Substantia nigra (tissue), 51 donors: ENCODE measurements at places on chromosomes 13 and 19.

DNA sequence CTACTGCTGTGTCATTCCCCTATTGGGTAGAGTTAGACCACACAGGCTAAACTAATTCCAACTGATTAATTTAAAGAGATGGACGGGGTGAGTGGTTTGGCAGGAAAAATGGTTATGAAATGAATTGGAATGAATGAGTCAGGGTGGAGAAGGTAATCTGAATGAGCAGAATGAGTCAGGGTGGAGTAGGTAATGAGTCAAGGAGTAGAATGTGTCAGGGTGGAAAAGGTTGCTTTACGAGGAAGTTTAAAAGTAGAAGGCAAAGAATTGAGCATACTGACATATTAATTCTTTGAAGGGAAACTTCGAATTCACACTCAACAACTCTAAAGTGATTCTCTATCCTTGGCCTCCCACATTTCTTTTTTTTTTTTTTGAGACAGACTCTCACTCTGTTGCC is 12.7 kb upstream of the ZNF121 start:
- no peak for DNase-seq

GRCh38 chr13:31870511-31870910 is 131.2 kb downstream of the RXFP2 start:
- no peak for DNase-seq

DNA sequence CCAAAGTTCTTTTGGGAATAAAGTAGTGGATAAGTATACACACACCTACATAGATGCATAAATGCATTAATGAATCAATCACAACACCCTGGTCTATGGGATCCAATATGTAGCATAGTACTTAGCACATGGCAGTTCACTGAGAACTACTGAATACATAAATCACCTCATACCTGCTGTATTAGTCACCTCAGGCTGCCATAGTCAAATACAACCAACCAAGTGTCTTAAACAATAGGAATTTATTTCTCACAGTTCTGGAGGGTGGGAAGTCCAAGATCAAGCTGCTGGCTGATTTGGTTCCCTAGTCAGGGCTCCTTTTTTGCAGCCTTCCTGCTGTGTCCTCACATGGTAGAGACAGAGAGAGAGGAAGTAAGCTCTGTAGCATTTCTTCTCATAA is 228.2 kb downstream of the NHLRC3 start:
- no peak for DNase-seq

- no peak for DNase-seq
Measured at GRCh38 chr13:101795025-101795424, 342.6 kb downstream of the ITGBL1 start.

DNA sequence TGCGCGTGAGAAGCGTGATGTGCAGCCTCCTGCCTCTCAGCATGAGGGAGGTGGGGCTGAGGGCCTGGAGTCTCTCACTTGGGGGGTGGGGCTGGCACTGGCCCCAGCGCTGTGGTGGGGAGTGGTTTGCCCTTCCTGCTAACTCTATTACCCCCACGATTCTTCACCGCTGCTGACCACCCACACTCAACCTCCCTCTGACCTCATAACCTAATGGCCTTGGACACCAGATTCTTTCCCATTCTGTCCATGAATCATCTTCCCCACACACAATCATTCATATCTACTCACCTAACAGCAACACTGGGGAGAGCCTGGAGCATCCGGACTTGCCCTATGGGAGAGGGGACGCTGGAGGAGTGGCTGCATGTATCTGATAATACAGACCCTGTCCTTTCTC is 8.7 kb downstream of the CD177 start:
- no peak for DNase-seq

- no peak for DNase-seq
Measured at GRCh38 chr13:94305463-94305862, 174.0 kb downstream of the DCT start.

GRCh38 chr13:66074018-66074615 is 1156.0 kb downstream of the PCDH9 start:
- DNase-seq = no peak

DNA sequence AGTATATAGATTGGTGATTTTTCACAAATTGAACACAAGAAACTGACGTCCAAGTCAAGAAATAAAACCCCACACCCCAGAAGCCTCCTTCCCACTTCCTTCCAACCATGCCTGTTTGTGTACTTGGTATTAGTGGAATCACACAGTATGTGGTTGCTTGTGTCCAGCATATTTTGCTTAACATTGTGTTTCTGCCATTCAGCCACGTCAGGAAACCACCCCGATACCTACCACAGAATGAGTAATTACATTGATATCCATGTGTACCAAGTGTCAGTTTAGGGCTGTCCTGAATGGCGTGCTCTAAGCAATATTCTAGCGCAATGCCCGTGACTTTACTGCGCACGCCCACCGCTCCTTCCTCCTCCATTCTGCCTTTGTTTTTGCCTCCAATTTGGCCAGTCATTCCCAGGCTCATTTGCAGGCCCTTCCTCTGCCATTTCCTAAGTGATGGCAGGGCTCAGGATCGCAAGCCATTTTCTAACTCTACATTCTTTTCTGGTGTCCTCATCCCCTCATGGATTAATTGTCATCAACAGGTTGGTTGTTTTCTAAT is 25.9 kb upstream of the MPHOSPH8 start:
- DNase-seq = no peak

GRCh38 chr19:23699521-23699860 is 12.5 kb upstream of the ZNF675 start:
- DNase-seq = no peak

DNA sequence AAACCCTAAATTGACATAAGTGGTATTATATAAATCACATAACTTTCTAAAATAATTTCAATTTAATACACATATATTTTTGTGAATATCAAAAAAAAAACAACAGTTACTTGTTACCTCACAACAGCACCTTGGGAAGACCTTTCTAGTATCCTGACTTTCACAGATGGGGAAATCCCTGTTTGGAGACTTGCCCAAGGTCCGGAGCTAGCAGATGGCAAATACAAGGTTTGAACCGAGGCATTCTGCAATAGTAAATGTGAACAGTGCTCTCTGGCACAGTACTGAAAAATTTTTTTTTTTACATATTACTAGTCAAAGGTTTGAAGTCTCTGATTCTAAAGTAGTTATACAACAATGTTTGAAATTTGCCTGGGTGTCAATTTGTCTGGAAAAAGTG is 104.5 kb downstream of the SUCLA2 start:
- DNase-seq = no peak

GRCh38 chr19:51341976-51342580 is at the start of gene VSIG10L:
TSS of gene VSIG10L (minus strand) at chr19:51342139. CDS start at chr19:51342124, 15 bp downstream.
- DNase-seq = no peak

GRCh38 chr13:103395139-103395538 is 328.9 kb upstream of the SLC10A2 start:
- no peak for DNase-seq

- DNase-seq = no peak
Measured at GRCh38 chr13:110638814-110639806, 23.8 kb downstream of the NAXD start.

GRCh38 chr13:28387740-28388501 is 107.0 kb downstream of the FLT1 start:
- DNase-seq = no peak

- DNase-seq = no peak
Measured at GRCh38 chr13:36190771-36191170, 23.6 kb downstream of the SOHLH2 start.

DNA sequence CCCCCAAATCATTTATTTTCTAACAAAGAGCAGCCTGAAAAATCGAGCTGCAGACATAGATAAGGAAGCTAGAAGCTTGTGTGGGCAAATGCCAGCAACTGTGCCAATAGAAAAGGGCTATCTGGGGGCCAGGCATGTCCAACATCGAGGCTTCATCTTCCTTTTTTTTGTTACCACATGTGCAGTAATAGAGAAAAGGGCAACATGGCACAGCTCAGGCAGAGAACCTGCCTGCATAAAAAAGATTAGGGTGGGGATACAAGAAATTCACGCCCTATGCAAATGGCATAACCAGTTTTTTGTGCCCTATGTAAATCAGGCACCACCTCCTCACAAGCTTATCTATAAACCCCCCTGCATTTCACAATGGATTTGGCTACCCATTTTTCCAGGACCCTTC is 60.4 kb upstream of the ABCC4 start:
- no peak for DNase-seq

GRCh38 chr19:16581971-16582343 is 9.7 kb upstream of the SLC35E1 start:
- no peak for DNase-seq

DNA sequence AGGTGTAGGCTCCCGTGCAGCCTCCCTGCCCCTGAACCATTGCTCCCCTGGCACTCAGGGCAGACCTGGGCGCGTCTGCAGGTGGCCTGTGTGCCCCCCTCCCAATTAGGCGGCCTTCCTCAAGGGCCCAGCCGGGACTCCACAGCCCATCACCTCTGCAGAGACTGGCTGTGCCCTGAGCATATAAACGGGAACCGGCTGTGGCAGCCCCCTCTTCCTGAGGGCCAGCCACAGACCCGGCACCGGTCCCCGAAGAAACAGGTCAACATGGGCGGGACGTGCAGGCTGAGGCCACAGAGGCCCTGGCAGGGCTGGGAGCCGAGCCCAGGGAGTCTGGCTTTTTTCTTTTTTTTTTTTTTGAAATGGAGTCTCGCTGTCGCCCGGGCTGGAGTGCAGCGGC is 12.0 kb downstream of the PIAS4 start:
- no peak for DNase-seq

GRCh38 chr19:44905437-44906160 is at the start of gene APOE:
TSS of gene APOE (plus strand) at chr19:44905796. CDS start at chr19:44906625, 829 bp downstream.
- DNase-seq = peak; percentile 34

DNA sequence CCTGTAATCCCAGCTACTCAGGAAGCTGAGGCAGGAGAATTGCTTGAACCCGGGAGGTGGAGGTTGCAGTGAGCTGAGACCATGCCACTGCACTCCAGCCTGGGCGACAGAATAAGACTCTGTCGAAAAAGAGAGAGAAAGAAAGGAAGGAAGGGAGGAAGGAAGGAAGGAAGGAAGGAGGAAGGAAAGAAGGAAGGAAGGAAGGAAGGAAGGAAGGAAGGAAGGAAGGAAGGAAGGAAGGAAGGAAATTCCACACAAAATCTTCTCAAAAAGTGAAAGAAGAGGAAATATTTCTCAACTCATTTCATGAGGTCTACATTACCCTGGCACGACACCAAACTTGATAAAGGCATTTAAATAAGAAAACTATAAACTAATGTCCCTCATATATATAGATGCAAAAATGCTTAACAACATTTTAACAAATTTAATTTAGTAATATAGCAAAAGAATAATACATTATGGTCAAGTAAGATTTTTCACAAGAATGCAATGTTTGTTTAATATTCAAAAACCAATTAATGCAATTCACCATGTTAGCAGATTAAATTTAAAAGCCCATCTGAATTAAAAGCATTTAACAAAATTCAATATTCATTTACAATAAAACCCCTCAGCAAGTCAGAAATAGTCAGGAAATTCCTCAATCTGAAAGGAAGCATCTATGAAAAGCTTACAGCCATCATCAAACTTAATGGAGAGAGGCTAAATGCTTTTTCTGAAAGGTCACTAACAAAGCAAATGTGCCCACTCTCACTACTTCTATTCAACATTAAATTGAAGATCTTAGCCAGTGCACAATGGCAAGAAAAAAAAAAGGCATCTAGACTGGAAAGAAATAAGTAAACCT is 12.0 kb upstream of the CPB2 start:
- DNase-seq = no peak

DNA sequence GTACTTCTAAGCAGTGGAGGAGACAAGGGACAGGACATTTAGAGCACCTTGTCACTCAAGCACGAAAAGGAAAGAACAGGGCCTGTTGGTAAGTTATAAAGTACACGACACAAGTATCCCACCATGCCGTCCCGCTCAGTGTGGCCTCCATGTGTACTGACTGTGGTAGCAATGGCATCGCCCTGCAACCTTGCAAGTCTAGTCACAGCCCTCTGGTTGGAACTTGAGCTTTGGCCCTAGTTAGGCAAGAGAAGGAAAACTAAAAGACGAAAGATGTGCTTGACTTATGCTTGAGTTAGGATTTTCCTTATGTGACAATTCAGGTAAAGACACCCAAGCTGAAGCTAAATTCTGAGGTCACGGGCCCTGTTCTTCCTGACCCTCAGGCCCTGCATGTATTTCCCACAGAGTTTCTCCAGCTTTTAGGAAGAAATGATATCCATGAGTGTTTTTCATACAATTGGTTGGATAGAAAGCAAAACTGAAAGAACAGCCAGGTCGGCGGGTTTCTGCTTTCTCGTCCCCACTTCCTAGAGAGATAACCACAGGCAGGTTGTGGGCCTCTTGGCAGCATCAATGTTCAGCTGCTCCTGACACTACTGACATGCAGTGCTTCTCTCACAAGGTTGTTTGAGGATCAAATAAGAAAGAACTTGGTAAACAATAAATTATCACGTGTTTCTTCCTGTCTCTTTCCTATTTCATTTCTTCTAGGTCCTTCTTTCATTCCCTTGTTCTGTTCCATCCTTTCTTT is 216.2 kb downstream of the IRS2 start:
- DNase-seq = no peak

- no peak for DNase-seq
Measured at GRCh38 chr13:70339738-70340137, 231.5 kb upstream of the KLHL1 start.

- DNase-seq = no peak
Measured at GRCh38 chr13:98476538-98476966, 100.4 kb downstream of the STK24 start.

- no peak for DNase-seq
Measured at GRCh38 chr19:14412324-14412995, 6.7 kb downstream of the DDX39A start.

GRCh38 chr13:49292742-49293486 is 45.2 kb downstream of the CDADC1 start:
- DNase-seq = peak; percentile 74

GRCh38 chr13:31441800-31442510 is 242.2 kb downstream of the B3GLCT start:
- DNase-seq = no peak

DNA sequence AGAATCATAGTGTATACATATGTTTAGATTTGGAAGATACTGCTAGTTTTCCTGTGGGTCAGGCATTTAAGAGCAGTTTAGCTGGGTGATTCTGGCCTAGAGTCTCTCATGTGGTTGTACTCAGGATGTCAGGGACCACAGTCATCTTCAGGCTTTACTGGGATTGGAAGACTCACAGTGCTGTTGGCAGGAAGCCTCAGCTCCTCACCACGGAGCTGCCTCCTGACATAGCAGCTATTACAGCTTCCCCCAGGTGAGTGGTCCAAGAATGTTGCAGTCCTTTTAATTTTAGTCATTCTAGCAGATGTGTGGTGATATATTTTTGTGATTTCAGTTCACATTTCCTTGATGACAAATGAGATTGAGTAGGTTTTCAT is 16.9 kb upstream of the GPR18 start:
- no peak for DNase-seq

DNA sequence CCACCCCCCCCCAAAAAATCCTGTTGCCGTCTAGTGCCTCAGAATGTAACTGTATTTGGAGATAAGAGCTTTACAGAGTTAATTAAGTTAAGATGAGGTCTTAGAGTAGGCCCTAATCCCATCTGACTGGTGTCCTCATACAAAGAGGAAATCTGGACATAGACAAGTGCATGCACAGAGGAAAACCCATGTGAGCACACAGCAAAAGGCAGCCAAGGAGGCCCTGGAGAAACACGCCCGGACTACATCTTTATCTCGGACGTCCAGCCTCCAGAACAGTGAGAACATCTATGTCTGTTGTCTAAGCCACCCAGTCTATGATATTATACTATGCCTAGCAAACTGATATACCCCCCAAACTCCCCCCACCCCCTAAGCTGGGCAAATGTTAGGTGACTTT is 193.8 kb downstream of the KATNAL1 start:
- no peak for DNase-seq

GRCh38 chr19:48862827-48863226 is 5.6 kb downstream of the PLEKHA4 start:
- no peak for DNase-seq

GRCh38 chr19:1470305-1471009 is 8.6 kb downstream of the C19orf25 start:
- no peak for DNase-seq

GRCh38 chr13:111079375-111079774 is 35.7 kb upstream of the ARHGEF7 start:
- no peak for DNase-seq
